Hair follicular keratinocyte (primary cell): ENCODE measurements at places on chromosomes 7 and 10. TPM values are rescaled to one million over a fixed set of nuclear protein-coding genes. Genes with fewer than 3 reads are reported as not detected.

The CYP3A5 gene
- total RNA-seq = 0.53 and 2.3 TPM in 2 replicates

The PUS7 gene
- total RNA-seq = 17.1 and 26.7 TPM in 2 replicates

The PRPS1L1 gene
- not detected in 2 replicates for total RNA-seq

The SPDYE16 gene
- total RNA-seq = not detected in 2 replicates

The DPYSL4 gene
- total RNA-seq = 0.94 and 0.99 TPM in 2 replicates
